ENCODE measurements at places on chromosomes 11 and 22.

- no peak for DNase-seq
These were observed 95.0 kb downstream of the GRAMD1B start for GRCh38 chr11:123525097-123525496.

DNA sequence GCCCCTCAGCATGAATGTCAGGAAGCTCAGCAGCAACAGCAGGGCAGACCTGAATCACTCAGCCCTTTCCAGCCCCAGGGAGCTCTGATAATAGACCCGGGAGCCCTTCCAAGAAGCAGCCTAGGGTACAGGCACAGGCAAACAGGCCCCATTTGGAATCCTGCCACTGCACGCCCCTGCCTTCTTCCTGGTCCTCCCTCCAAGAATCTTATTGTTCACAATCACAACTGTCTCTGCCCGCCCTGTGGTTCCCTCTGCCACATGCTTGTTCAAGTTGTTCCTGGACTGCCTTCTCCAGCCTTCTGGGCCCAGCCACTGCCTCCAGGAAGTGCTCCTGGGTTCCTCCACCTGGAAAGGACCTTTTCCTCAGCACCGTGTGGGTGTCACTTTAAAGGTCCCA lies 54.6 kb downstream of the LRRC32 start:
- DNase-seq: no peak

GRCh38 chr11:75182664-75183063 lies 31.8 kb downstream of the SLCO2B1 start:
- DNase-seq: no peak

DNA sequence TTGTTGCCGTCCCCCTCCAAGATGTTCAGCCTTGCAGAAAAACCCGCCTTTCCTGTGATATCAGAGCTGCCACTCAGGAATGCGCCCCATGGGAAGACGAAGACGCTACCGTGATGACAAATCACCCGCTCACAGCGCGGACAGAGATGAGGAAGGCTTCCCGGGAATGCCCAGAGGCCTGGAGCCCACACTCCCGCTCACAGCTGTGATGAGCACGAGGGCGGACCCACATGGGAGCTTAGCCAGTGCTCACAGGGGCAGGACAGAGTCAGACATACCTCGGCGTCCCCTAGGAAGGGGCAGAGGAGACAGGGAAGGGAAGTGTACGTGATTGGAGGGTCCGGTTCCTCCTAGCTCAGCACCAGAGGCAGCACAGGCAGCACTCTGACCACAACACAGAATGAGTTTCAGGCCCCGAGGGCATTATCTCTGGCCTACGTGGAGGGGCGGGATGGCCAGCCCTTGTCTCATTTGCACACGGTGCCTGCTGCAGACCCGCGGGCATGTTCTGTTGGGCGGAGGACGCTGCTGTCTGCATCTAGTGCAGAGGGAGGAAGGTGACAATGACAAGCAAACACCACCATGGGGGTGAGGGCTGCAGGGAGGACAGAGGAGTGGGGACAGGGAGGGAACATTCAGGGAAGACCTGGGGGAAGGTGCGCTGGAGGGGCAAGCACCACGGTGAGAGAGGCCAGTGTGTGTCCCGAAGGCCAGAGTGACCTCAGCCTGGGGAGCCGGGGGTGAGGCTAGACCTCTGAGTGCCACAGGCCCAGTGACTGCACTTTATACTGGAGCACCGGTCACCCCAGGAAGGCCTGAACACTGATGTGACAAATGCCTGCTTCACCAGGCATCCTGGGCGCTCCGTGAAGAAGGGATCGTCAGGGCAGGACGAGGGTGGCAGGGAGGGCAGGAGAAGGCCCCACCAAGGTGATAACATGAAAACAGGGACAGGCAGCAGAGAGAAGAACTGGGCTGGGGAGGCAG lies 79.6 kb downstream of the CELSR1 start:
- no peak for DNase-seq

DNA sequence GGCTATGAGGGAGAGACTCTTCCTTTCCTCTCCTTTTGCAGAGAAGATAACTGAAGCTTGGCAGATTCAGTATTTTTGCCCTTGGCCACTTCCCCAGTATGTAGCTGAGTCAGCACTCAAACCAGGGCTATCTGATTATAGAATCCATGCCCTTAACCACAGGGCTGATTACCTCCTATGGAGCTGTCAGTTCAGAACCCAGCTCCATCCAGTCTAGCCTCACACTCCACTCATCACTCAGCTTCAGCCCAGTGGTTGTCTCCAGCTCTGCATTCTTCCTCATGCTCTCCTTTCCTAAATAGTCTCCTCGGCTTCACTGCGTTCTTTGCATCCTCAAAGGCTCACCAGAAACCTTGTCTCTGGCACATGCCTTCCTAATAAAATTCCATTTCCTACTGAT lies 151.6 kb upstream of the BLID start:
- no peak for DNase-seq

GRCh38 chr22:38957046-38957770 lies at the start of gene APOBEC3A:
TSS of gene APOBEC3A (plus strand) at chr22:38957609. CDS start at chr22:38957692, 83 bp downstream.
- no peak for DNase-seq

GRCh38 chr11:2382129-2382517 lies 5.0 kb downstream of the CD81 start:
- DNase-seq: no peak

DNA sequence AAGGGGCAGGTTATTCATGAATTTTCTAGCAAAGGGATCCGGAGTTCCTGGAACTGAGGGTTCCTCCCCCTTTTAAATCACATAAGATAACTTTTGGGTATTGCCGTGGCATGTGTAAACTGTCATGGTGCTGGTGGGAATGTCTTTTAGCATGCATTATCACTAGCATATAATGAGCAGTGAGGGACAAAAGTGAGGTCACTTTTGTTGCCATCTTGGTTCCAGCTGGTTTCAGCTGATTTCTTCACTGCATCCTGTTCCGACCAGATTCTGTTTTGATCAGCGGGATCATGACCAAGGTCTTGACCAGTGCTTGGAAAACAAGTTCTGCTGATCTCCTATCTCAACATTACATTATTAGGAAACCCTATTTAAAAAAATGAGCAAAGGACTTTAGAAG lies 7.4 kb downstream of the MIF start:
- DNase-seq: no peak

- no peak for DNase-seq
These were observed 51.7 kb downstream of the DSCAML1 start for GRCh38 chr11:117745346-117745745.

DNA sequence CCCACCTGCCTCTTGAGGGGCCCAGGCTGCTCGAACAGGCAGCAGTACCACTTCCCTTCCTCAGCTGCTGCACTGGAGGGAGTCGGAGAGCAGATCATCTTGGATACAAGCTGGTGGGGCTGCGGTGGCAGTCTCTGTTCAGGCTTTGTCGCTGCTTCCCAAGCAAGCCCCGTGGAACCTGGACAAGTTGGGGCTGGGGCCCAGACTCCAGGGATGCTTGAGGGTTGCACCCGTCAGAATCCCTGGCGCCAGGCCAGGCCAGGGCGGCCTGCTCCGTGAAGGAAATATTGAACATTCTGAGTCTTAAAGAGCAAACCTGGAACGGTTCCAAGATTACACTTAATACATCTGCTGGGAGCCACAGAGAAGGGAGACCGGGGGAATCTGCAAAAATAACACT lies 310.1 kb upstream of the SORL1-AS1 start:
- DNase-seq: no peak

DNA sequence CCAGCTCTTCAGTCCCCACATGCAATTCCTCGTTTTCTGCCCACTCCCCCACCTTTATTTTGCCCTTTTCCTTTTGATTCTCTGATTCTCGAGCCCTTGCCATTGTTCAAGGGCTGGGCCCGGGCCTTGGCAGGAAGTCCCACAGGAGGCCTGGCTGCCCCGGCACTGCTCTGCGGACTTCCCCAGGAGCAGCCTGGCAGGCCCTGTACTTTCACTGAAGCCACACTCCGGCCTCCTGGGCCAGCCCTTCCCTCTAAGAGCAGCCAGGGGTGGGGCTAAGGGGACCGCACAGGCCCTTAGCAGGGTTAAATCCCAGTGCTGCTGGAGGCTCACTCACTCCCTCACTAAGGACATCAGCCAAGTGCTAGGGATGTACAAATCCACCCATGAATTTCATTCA lies 4.1 kb downstream of the LRRC32 start:
- no peak for DNase-seq

DNA sequence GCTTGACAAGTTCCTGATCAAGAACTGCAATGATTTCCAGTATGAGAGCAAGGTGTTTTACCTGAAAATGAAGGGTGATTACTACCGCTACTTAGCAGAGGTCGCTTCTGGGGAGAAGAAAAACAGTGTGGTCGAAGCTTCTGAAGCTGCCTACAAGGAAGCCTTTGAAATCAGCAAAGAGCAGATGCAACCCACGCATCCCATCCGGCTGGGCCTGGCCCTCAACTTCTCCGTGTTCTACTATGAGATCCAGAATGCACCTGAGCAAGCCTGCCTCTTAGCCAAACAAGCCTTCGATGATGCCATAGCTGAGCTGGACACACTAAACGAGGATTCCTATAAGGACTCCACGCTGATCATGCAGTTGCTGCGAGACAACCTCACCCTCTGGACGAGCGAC lies 12.0 kb downstream of the YWHAH start:
- DNase-seq: no peak

DNA sequence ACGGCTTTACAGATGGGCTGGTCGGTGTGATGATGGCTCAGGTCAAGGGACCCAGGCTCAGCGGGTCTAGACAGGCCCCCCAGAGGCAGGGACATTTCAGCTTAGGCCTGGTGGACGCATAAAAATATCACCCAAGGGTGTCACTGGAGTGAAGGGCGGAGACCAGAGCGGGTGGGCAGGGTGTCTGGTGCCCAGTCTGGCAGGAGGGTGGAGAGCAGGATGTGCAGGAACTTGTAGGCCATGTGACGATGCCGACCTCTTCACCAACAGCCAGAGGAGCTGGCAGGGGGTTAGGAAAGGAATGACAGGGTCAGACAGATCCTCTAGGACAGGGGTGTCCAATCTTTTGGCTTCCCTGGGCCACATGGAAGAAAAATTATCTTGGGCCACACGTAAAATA lies 4.5 kb downstream of the MAPK8IP1 start:
- no peak for DNase-seq

DNA sequence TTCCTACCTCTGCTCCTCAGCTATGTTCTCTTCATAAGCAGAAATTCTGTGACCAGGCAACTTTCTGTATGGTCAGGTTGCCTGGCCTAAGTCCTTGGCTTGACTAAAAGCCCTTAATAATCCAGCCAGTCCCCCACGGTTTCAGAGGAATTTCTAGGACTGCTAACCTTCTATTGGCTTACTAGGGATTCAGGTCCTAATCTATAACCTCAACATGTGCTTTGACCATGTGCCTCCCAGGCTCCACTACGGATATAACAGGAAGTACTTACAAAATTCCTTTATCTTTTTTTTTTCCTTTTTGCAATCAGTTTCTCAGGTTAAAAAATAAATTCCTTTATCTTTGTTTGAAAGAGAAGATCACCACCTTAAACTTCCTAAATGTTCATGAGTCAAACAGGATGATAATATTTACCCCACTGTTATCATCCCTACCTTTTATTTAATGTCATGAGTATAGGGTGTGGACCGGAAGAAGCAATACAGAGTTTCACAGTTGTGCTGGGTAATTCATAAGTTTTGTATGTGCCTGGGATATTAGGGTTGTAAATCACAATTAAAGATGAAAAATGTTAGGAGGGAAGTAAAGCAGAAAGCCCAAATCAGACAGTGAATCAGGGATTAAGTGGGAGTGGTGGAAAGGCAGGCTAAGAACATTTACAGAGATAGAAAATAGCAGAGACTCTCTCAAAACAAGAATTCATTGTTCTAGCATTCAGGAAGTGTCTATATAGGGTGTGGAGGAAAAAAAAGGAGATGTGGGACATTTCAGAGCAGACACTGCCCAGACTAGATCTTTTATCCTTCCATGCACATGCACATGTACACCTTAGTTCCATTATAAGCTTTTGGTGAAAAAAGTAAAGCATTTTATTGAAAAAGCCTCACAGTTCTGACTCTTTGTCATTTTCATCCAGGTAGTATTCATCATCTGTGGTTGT lies 10.7 kb upstream of the POGLUT3 start:
- DNase-seq: no peak
